SIG-M5 (cell line): ENCODE measurements at places on chromosomes 11 and 22.

DNA sequence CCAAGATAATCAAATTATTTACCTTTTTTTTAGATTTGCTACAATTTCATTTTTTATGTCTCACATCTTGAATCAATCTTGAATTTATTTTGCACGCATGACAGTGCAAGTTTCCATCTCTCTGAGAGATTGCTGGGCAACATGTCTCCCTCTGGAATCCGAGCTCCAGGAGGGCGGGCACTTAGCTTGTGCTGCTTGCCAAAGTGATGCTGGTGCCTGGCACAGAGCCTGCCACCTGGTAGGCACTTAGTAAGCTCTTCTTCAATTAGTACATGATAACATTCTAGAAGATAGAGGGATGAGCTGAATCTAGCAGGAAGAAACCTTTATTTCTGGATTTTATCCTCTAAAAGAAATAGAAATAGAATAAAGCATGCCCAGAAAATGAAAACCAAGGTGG, 27.5 kb upstream of the OR9I1 start:
- no peak for DNase-seq

- DNase-seq: no peak
These were observed 41.8 kb upstream of the SHANK2 start for GRCh38 chr11:71293961-71294782.

DNA sequence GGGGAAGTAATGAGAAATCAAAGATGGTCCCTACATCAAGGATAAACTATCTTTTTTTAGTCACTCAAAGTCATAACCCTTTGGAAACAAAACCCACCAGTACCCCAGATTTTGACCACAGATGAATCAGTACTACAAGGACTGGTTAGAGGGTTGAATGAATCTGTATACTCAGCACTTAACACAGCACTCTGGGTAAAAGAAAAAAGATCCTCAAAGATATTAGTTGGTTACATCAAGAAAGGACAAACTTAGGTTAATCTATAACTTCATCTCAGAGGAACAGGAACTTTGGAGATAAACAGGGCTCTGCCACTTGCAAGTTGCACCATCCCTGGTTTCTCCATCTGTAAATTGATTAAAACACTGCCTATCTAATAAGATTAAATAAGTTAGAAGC, 18.8 kb downstream of the SC5D start:
- DNase-seq: no peak

DNA sequence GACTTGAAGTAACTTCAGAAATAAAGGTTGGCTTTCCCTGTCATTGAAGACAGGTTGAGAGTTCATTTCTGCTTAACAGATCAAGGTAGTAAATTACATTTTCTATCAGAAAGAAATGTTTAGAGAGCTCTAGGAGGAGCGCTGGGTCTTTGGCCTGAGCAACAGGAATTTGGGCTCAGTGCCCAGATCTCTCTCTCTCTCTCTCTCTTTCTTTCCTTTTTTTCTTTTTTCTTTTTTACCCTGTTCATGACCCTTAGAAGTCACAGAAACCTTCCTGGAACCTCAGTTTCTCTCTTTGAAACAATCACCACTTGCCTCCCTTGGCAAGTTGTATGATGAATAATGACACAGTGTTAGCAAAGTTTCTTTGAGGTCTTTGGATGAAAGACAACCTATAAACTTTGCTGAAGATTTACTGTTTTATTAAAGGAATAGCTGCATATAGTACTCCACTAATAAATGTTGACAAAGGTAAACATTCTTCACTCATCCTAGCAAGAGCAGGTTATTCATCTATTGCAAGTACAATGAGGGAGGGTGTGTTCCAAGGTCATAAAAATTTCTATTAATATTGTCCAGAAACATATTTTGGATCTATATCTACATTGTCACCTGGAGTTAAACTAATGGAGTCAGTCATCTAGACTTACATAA, 35.5 kb upstream of the RASSF10 start:
- DNase-seq: no peak

DNA sequence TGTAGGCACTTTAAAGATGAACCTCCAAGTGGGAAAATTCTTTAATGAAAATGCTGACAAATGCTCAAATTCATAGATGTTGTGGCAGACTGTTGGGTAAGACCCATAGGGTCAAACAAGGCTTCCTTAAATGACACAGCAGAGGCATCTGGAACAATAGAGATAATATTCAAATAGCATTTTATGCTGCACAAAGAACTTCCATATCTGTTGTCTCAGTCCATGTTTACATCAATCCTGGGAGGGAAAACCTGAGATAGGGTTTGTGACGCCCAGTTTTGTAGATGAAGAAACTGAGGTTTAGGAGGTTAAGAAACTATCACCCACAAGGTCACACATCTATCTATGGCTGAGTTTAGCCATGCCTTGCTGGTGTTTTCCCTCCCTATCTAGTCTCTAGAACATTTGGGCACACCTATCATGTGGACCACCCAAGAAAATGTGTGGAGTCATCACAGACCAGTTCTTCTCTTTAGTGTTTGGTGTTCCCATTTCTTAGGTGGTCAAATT, 106.4 kb downstream of the EHF start:
- no peak for DNase-seq

DNA sequence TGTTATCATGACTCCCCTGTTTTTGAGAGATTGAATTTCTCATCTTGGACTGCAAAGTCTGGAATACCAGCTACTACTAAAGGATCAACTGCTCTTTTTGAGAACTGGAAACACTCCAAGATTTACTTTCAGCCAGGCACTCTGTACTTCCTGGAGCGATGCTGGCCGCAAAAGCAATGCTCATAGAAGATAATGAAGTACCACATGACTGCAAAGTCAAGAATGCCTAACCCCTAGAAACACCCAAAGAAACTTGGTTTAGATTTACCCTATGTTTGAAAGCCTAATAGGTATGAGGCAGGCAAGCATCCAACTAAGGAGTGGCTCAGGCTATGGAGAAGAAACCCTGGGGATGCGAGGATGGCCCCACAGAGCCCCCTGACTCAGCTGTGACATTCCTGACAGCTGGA, 47.7 kb upstream of the ARHGAP20 start:
- no peak for DNase-seq

DNA sequence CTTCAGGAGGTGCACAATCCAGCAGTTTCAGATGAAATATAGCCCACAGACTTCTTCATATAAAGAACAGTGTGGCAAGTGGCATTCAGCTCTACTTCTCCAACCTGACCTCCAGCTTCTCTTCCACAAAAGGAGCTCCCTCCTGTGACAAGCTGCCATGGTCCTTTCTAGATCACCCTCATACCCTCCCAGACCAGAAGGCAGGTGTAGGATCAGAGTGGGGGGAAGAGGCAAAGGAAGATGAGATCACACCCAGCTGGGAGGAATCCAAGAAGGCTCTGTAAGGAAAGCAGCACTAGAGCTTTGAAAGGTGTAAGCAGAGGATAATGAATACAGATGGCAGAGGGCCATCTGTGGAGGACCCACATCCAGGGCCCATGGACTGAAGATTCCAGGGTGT, 7.6 kb downstream of the CLPB start:
- no peak for DNase-seq

GRCh38 chr22:20987375-20987774, 5.3 kb downstream of the LZTR1 start:
- DNase-seq: no peak

DNA sequence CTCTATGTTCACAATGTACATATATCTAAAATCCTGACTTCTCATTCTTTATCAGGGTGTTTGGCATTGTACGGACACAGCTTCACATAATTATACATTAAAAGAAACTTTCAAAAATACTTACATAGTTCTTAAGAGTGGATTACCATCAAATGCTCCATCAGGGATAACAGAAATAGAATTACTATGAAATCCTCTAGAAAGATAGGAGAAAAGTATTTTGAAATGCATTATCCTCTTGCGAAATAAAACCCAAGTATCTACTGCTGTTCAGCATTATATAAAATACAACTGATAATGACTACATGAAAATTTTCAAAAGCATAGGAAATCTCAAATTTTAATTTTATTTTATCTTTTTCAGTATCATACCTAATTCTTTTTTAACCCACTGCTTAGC, 17.8 kb upstream of the CCDC34 start:
- DNase-seq: no peak

DNA sequence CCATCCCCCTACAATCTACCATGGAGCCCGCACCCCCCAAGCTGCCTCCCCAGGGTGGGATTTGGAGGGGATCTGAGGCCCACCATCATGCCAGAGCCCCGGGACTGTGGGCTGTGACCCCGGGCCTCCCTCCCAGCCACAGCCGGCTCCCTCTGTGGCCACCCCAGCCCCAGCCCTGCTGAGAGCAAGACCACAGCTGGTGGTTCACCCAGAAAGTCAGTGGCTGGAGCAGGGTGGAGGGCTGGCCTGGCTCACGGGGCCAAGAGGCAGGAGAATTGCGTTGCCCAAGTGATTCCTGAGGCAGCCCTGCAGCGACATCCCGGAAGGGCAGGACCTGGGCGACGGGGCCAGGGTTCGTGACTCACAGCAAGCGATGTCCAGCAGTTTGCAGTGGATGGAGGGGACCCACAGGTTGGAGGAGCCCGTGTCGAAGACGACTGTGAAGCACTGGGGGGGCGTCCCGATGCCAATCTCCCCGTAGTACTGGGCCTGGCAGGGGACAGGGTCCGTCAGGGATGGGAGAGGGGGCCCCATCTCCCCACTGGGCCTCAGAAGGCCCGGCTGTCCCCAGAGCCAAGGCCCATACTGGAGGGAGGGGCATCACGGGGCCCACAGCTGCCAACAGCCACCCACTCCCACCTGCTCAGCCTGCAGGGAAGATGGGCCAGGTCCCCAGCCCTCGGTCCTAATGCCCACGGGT, 4.4 kb downstream of the CTSD start:
- no peak for DNase-seq

- no peak for DNase-seq
These were observed 123.7 kb upstream of the TRPC6 start for GRCh38 chr11:101707477-101707876.

- no peak for DNase-seq
These were observed 139.0 kb upstream of the NTM start for GRCh38 chr11:131231317-131231940.

DNA sequence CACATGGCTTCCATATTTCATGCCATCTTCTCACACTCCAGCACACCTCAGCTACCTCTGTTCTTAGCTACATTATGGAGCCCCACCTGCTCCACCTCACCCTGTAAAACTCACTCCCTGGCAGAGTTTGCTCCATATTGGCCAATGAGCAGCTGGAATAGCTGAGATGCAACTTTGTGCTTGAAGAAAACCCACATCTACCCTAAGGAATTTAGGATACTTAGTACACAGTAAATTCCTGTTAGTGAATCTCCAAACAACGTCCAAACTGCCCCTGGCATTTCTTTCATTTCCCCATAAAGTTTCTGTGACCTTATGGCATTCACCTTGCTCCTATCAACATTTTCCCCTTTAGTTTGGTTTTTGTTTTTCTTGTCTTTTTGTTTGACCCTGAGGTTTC, 2.2 kb upstream of the VWCE start:
- no peak for DNase-seq

- DNase-seq: no peak
These were observed 121.7 kb downstream of the MN1 start for GRCh38 chr22:27679693-27680488.

GRCh38 chr22:41021061-41021612, 70.0 kb downstream of the RBX1 start:
- no peak for DNase-seq

GRCh38 chr11:6604081-6604626, 580 bp downstream of the ILK start:
- DNase-seq: no peak

DNA sequence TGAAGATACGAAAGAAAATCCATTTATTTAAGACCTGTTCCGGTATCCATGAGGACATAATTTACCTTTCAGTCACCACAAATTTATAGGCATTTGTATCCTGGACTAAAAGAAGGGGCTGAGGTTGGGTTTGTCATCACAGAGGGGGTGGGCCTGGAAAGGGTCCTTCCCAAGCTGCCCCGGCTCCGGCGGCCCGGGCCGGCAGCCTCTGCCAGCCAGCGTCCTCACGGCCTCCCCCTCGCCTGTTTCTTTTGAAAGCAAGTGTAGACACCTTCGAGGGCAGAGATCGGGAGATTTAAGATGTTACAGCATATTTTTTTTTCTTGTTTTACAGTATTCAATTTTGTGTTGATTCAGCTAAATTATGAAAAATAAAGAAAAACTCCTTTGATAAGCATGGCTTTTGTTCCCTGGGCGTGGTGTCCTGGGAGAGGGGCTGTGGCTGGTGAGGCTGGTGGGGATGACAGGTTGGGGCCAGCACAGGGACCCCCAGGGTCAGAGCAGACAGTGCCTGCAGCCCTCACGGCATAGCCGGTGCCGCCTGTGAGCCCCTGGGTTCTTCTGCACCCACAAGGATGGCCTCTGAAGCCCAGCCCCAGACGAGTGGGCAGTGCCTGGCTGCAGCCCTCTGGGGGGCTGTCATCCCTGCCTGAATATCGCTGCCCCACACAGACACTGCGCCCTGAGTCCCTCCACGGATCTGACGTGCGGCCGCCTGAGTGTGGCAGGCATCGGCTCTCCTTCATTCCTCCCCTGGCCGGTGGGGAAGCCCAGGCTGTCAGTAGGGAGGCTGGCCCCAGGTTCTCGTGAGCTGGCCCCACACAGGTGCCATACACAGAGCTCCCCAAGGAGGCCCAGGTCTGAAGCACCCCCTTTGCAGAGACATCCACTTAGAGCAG, 1075.9 kb downstream of the BRD1 start:
- no peak for DNase-seq

- no peak for DNase-seq
These were observed 130.6 kb downstream of the WNT11 start for GRCh38 chr11:76075716-76076115.

DNA sequence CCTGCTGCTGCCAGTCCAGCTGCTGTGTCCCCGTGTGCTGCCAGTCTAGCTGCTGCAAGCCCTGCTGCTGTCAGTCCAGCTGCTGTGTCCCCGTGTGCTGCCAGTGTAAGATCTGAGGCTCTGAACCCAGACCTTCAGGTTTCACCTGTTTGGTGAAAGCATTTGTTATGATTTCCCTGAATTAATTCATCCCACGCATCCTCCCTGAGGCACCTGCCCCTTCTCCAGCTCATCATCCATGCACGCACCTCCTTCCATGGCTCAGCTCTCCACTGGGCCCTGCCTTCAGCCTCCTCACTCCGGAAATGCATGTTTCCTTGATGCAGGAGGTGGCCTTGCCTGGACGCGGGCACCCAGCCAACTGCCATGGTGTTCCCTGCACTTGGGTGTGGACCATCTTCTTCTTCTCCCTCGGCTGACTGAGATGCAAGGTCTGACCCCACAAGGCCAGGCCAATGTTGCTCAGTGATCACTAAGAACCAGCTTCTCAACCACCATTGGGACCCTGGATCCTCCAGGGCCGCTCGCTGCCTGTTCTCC, 788 bp downstream of the KRTAP5-10 start:
- DNase-seq: no peak

GRCh38 chr22:43331069-43331451, 12.1 kb downstream of the SCUBE1 start:
- DNase-seq: no peak
